ENCODE measurements at places on chromosomes 6 and 20.

DNA sequence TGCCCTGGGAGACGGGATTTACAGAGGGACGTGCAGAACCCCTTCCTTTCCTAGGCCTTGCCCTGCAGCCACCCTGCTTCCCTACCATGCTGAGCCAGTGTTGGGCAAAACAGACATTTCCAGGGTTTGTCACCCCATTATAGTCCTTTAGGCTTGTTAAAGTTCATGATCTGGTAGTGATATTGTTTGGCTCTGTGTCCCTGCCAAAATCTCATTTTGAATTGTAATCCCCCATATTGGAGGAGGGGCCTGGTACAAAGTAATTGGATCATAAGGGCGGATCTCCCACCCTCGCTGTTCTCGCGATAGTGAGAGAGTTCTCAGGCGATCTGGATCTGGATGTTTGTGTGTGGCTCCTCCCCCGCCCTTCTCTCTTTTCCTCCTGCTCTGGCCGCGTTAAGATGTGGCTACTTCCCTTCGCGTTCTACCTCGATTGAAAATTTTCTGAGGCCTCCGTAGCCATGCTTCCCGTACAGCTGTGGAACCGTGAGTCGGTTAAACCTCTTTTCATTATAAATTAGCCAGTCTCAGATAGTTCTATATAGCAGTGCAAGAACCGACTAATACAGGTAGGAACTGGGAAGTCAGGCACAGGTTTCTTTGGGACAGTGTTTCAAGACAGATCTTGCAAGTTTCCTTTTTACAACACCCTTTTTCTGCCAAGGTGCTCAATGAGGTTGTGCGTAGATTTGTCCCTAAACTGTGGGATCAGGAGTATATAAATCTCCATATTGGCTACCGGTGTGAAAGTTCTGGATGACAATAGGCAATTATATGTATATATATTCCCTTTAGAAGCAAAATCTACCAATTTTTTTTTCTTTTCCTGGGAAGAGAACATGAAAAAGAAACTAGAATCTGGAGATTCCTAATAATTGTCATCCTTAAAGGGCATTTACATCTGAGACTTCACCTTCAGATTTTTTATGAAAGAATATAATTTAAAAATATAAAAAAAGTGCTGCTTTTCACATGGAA is 152.1 kb downstream of the SAMD5 start:
- DNase-seq = no peak

DNA sequence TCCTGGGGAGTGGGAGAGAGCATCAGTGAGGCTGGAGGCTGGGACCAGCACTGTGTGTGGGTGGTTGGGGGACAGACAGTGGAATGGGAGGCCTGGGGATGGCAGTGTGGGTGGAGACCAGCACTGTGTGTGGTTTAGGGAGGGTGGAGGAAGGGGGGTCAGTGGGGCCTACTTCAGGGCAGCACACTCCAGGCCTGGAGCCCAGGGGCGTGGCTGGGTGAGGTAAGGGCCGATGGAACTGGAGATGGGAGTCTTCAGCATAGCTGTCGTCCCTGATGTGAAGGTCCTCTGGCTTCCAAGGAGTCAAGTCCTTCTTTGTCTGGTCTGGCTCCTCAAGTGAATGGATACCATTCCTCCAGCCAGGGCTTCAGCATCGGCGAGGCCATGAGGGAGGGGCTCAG is 18.6 kb downstream of the KCNK17 start:
- DNase-seq = no peak

DNA sequence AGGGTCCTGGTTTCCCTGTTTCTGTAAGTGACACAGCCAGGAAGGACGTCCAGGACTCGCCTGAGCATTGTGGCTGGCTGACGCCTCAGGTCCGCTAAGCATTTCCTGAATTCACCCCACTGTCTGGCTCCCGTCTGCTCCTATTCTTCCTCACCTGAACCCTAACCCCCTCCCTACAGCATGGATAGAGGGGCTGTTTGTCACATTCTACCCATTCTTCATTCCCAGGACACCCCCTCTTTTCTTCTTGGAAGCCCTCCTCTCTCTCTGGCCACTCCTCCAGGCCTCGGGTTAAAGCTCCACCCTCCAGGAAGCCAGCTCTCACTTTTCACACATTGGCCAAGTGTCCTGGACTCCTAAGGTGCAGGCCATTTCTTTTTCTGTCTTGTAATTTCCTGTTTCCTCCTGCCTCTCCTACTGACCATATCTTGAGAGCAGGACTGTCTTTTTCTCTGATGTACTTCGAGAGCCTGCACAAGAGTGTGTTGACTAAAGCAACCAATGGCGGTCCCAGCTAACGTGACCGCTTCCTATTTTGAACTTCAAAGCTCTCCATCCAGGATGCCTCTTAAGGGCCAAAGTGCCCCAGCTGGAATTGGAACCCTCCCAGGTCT is 24.2 kb upstream of the MYMX start:
- DNase-seq = no peak

DNA sequence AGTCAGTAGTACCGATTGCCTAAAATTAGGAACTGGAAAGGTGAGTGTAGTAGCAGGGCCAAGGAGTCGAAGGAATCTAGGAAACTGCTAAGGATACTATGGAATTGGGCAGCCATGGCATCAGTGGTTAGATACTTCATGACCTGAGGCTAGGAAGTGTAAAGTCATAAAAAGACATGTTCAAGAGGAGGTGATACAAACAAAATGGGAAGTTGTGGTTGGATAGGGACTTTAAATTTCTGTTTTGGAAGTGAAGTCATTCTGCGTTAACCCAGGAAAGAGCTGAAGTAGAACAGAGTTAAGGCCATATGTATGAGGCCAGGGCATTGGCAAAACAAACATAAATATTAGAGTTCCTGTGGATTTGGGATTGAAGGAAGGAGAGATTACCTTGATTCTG is 88.6 kb upstream of the TMEM181 start:
- DNase-seq = no peak

DNA sequence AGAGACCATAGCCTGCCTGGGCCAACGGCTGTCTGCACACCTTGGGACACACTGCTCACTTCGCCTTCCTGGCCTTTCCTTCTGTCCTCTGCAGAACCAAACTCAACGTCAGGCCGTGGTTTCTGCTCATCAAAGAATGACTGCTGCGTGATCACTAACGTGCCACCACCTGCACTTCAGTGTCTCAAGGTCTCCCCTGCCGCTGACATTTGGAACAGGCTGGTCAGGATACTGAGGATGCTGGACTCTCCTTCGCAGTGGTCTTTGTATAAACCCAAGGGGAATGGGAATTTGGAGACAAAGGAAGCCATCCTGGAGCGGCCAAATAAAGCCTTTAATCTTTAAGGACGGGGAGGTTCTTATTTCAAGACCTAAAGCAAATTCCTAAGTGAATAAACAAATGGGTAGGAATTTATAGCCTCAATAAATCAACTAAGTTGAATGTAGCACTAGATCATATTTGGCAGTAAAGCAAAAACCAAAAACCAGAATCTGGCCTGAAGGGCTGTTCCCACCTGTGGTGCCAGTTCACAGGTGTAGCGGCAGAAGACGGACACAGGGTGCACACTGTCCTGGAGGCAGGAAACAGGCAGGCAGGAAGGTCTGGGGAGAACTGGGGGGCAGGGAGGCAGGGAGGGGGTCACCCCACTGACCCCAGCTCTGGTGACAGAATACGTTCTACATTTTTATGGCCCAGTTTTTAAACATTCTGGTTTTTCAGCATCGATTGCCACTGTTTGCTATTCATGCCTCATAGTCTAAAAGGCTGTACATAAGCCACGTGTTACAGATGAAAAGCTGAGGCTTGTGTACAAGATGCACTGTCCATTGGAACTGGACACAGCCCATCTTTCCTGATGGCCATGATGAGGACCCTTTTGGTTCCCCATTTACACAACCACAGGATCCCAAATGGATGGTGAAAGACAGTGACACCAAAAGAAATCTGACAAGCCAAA is 36.6 kb downstream of the ABHD12 start:
- no peak for DNase-seq

- DNase-seq = no peak
Measured at GRCh38 chr6:99402448-99402847, 8.5 kb upstream of the COQ3 start.

GRCh38 chr20:51027035-51027795 is 4.3 kb upstream of the KCNG1 start:
- no peak for DNase-seq

GRCh38 chr6:2622671-2623070 is 128.1 kb downstream of the MYLK4 start:
- DNase-seq = no peak

GRCh38 chr20:46423882-46424482 is 17.6 kb upstream of the ELMO2 start:
- no peak for DNase-seq

DNA sequence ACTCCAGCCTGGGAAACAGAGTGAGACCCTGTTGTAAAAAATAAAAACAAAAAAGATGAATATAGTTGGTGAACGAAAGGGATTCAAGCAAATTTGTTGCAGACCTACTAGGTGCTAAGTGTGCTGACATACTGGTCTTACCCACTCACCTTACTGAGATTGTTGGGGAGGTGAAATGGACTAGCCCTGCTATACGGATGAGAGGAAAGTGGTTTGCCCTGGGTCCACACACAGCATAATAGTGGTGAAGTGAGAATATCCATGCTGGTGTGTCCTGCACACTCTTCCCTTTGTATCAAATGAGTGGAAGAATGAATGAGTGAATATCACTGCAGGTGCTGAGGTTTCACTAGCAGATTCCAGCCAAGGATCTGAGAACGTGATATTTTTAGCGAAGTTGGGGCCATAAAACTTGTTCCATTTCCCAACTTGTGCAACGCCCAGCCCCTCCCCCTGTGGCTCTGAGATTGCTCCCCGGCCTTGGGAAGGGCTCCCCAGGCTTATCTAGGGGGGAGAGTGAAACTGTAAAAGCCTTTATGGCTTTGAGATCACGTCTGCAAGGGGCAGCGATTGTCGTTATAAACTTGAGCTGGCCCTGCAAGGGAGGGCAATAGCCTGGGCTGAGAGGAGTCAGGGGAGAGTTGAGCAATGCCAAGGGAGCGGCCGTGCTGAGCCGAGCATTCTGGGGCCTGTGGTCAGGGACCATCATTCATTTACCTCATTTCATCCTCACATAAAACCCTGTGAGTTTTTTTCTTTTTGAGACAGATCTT is 33.2 kb upstream of the TTPAL start:
- no peak for DNase-seq

- no peak for DNase-seq
Measured at GRCh38 chr20:5949943-5950270, 426 bp downstream of the TRMT6 start.

DNA sequence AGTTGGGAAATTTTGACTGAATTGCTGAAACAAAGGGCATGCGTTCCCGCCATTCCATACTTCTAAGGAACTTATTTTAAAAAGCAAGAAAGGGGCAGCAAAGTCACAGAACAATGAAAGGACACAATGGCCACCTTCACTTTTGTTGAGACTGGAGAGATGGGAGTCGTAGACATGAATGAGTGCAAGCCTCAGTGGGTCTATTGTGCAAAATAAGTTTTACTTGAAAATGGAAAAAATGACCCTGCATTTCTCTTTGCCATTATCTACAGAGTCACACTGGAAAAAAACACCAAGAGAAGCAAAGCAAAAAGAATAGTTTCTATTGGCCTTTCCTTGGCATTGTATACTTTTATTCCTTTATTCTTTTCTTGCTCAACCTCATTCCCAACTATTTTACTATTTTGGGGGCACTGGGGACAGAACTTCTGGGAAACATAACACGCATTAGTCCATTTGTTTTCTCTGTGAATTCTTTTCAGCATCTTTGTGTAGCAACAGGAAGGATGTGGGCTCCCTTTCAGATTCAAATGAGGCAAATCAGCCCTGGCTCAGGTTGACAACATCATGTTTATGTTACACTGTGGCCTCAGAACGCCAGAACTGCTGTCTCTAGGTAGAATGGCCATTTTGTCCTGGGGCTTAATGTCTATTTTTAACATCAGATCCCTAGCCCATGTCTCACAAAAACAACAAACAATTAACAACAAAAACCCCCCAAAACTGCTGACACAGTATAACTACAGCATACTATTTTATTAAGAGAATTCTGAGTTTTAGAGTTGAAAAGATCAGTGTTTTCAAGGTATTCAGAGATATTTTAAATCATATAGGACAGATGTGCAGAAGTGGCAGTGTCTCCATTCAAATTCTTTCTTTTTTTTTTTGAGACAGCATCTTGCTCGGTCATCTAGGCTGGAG is 122.2 kb downstream of the FYN start:
- peak; percentile 82 for DNase-seq

DNA sequence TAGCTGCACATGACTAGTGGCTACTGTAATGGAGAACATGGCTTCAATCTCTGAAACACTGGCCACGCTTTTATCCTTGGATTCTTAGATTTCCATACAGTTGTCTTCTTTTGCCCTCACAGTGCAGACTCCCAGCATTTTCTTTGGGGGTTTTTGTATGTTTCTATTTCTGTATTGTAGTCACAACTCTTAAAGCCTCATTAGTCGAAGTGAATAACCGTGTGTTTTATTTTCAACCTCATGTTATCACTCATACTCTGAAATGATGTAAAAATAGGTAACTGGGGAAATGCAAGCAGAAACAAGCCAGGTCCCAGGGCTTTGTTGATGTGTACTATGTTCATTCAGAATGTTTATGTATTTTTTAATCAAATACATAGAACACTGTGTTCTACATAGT is 162.9 kb downstream of the JARID2 start:
- DNase-seq = no peak

GRCh38 chr6:168179133-168179532 is 100.1 kb upstream of the FRMD1 start:
- no peak for DNase-seq

GRCh38 chr6:35146453-35146852 is 5.3 kb upstream of the TCP11 start:
- DNase-seq = peak; percentile 54

Data from CD8-positive, alpha-beta memory T cell (primary cell).